ENCODE measurements at places on chromosomes 2 and 18.

GRCh38 chr18:49206717-49207116 is 253.7 kb downstream of the DYM start:
- no peak for DNase-seq

- DNase-seq, result no peak
These were observed 21.1 kb downstream of the INPP5D start for GRCh38 chr2:233081232-233081730.

- DNase-seq, result peak; percentile 76
These were observed 27.6 kb upstream of the STAT1 start for GRCh38 chr2:191041418-191042161.

GRCh38 chr2:10900216-10901109 is 11.3 kb upstream of the KCNF1 start:
- DNase-seq, result peak; percentile 5

DNA sequence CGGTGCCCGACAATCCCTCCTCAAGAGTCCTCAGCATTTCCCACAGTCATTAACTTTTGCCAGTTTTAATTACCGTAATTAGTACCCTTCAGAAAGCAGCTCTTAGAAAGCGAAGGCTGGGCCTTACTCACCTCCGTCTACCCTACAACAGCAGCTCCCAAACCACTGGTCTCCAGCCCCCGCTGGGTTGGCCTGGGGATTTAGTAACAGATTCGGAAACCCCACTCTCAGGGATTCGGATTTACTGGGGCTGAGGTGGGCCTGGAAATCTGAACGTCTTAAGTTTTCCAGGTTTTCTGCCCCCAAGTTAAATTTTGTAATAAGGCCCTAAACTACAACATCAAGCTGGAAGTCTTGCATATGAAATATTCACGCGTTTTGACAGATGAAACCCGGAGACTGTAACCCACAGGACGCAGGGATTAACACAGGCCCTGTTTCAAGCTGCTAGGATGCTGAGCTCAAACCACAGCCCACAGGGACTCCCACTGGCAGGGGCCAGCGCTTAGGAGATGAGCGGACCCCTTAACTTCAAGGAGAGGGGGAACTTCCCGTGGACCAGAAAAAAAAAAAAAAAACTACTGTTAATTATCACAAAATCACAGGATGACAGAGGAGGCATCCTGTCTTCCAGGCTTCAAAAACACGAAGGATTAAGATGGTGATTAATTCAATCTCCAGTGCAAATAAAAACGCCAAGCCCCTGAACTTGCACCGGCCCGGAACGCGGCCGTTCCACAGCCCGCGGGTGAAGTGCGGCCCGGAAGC is 985 bp downstream of the ILKAP start:
- no peak for DNase-seq

DNA sequence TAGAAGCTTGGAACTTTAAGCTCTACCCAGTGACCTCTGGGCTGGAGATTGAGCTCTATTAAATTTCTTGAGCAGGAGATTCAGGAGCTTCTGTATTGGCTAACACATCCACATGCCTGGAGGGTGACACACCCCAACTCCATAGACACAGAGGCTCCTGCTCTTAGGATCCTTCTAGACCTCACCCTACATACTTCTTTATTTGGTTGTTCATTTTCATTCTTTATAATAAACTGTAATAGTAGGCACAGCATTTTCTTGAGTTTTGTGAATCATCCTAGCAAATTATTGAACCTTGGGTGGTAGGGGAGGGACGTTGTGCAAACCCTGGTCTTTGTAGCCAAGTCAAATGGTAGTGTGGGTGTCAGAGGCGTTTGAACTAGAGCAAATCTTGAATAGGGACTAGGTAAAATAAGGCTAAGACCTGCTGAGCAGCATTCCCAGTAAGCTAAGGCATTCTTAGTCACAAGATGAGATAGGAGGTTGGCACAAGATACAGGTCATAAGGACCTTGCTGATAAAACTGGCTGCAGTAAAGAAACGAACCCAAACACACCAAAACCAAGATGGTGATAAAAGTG is 323.8 kb upstream of the GALNT5 start:
- DNase-seq, result peak; percentile 16

- no peak for DNase-seq
These were observed 42.1 kb downstream of the TMEM37 start for GRCh38 chr2:119473621-119474370.

DNA sequence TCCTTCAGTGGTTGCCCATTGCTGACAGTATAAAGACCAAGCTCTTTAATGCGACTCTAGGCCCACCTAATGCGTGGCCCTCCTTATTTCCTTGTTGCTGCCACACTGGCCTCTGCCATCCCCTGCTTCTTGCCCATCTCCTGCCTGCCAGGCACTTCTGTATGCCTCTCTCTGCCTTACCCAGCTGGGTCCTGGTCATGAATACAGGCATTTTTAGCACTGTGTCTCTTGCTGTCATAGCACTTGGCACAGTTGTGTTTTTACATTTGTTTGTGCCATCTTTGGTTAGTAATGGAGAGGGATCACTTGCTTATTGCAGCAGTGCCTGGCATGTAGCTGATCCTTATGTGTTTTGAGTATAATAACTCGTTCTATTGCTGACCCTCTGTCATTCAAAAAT is 38.7 kb downstream of the MAP4K4 start:
- no peak for DNase-seq

GRCh38 chr18:73848656-73849055 is 299.0 kb downstream of the FBXO15 start:
- DNase-seq, result no peak

DNA sequence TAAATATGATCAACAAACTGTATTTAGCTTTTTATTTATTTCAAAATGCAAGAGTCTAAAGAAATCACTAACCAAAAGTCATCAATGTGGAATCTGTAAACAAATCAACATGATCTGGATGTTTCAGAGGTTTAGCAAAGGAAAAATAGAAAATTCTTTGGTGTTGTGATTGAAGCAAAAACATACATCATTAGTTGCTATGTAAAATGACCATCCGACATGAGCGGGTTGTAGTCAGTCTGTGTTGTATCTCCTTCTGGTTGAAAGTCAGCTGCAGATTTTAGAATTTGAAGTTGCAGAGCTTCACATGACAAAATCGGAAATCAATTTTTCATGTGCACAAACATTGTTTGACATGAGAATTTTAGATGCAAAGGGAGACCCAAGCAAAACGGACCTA is 63.2 kb downstream of the IRS1 start:
- no peak for DNase-seq

GRCh38 chr2:67457699-67458098 is 60.6 kb downstream of the ETAA1 start:
- no peak for DNase-seq

GRCh38 chr2:56040189-56040588 is 116.6 kb upstream of the EFEMP1 start:
- no peak for DNase-seq

DNA sequence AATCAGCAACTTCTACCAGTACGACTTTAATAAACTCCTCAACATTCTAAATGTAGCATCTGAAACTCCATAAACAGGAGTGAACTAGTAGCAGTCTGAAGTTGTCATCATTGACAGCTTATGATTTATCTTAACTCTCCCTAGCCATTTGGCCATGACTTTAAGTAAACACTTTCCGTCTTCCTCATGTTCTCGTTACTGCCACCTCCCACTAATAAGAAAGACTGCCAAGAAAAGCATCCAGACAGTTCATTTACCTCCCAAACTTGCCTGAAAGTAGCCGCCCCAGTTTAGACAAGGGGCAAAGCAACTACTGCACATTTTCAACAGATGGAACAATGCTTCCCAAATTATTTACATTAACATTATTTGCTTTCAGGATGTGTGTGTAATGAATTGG is 287.5 kb downstream of the OSR1 start:
- no peak for DNase-seq

- no peak for DNase-seq
These were observed 992.2 kb upstream of the PIK3C3 start for GRCh38 chr18:40962784-40963183.

DNA sequence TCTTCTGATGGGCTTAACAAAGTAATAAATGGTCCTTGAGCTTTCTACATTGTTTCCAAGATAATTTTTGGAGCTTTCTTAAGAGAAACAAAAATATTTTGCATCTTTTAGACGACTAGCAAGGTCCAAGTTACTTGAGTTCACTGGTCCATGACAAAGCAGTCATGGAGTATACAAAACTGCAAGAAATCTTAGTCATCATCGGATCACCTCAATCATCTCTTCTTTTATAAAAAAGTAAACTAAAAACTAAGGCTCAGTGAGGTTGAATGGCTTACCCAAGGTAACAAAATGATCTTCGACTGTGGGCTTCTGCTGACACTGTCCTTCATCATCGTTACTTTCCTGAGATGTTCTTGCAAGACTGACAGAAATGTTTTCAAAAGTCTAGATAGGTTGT is 11.9 kb downstream of the FIGN start:
- DNase-seq, result peak; percentile 68

- peak; percentile 48 for DNase-seq
These were observed 60.9 kb downstream of the KCTD1 start for GRCh38 chr18:26487437-26487836.

DNA sequence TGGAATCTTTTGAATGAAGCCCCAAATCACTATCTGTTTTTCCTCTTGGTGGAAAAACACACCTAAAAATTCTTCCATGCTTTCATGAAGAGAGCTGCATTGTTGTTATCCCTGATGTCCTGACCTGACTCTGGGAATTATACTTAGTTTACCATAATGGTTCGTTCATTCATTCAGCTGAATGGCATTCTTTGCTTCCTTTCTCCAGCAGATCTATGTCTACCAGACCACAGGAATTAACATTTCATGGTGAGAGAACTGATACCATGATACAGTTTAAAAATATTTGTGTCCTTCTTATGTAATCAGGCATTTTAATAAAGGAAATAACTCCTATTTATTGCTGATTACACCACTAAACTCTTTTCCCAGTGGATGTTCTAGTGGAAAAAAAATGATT is 11.1 kb upstream of the SLC4A10 start:
- DNase-seq, result no peak

- no peak for DNase-seq
These were observed 38.8 kb upstream of the ERMN start for GRCh38 chr2:157364257-157364974.

DNA sequence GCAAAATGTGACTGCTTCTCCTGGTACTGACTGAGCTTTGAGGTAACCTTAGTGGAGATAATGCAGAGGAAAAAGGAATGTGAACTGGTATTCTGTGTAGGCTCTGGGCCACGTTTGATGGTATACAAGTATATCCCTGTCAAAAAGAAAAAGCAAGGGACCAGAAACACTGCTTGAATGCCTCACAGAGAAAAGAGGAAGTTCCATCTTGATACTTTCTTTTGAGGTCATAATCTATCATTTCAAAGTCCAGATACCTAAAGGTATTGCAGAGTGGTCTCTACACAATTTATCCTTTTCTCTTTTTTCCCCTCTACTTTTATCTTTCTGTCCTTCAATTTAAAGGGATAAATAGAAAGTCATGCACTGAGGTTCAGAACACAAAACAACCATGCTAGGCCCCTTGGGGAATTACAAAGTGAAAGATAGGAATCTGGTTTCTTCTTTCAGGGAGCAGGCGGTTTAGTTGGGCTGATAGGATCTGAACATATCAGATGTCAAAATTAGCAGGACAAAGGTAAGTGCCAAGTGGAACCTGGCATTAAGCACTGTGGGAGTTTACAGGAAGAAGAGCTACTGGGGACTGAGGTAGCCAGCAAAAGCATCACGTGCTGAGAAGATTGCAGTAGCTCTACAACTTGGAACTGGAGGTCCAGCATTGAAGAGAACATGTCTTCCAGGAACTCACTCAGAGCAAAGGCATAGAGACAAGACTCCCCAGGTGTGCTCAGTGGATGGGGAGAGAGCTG is 121.2 kb downstream of the LYPD6 start:
- DNase-seq, result no peak

DNA sequence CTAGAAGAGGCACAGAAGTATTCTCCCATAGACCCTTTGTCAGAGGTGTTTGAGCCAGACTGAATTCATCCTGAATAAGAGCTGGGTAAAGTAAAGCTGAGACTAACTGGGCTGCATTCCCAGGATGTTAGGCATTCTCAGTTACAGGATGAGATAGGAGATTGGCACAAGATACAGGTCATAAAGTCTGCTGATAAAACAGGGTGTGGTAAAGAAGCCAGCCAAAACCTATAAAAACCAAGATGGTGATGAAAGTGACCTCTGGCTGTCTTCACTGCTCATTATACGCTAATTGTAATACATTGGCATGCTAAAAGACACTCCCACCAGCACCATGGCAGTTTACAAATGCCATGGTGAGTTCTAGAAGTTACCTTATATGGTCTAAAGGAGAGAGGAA is 364.9 kb upstream of the TMEFF2 start:
- DNase-seq, result no peak

DNA sequence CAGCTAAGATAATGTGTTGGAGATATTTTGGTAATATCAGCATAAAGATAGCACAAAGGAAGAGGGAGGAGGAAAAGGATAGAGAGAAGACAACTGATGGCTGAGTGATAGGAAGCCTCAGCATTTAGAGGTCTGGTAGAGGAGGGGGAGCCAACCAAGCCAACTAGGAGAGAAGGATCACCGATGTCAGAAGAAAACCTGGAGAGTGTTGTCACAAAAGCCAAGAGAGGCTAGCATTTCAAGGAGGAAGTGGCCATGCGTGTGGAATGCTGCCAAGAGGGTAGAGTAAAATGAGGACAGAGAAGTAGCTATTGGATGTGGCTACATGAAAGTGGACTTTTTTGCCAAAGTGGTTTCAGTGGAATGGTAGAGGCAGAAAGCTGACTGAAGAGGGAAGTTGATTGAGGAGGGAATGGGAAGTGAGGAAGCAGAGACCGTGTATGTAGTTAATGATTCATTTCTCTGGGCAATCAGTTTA is 34.3 kb downstream of the LCLAT1 start:
- no peak for DNase-seq

DNA sequence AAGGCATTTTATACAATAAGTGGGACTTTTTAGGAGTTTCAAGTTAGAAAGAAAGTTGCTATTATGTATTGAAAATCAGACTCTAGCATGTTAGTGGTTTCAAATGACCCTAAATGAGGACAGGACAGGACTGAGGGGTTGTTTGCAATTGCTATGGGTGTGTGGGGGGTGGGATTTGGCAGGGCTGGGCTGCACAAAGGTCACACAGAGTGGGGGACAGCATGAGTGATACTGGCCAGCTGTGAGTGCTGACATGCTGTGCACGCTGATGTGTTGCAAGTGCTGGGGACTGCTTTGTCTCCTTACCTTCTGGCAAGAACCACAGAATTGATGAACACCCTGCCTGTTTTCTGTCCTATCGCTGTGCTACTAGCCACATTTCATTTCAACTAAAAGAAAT is 29.8 kb downstream of the RNMT start:
- DNase-seq, result no peak

DNA sequence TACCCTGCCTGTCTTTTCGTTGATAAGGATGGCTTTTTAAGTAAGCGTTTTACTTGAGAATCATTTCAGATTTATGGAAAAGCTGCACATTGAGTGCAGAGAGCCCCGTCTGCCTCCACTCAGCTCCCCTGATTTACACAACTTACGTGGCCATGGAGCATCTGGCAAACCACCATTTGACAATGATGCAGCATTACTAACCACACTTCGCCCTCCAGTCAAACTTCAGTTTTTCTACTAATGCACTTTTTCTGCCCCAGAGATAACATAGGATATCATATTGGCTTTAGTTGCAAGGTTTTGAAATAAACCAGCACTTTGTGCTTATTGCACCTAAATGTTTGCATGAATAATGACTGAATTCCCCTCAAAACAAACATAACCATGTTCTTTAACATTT is 165.1 kb upstream of the TPO start:
- no peak for DNase-seq

- no peak for DNase-seq
These were observed 125.4 kb downstream of the OSBPL1A start for GRCh38 chr18:24272229-24272525.

GRCh38 chr2:204896146-204896545 is 350.9 kb downstream of the PARD3B start:
- DNase-seq, result no peak

- DNase-seq, result peak; percentile 63
These were observed 252.6 kb downstream of the AGAP1 start for GRCh38 chr2:235746257-235746934.
